ENCODE measurements at places on chromosomes 2 and 18. TPM values are rescaled to one million over a fixed set of nuclear protein-coding genes. Genes with fewer than 3 reads are reported as not detected.

Gene FEV
- not detected for total RNA-seq

- H3K36me3 ChIP-seq = no peaks in the 10 kb centered on the region
- no peaks in the 10 kb centered on the region for H3K4me1 ChIP-seq
- no peak for DNase-seq
- H3K4me3 ChIP-seq = no peak overlapping the region
Measured at GRCh38 chr2:177279847-177280246, 15.3 kb upstream of the NFE2L2 start.

DNA sequence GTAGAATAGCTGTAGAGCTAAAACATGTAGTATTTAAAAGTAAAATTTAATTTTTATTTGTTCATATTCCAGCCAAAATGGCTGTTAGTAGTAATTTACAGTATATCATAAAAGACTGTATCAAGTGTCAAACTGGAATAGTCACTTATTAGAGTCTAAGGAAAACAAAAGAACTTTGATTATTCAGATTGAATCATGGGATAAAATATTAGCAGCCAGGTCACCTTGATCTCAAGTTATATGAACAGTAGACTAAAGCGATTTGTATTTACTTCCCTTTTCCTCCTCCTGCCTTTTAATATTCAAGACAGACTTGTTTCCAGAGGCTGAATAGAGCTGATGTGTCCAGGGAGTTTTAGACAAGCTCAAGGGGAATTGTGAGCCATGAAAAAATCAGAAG lies 54.4 kb downstream of the PMAIP1 start:
- H3K27me3 ChIP-seq = no peaks in the 10 kb centered on the region
- no peaks in the 10 kb centered on the region for H3K36me3 ChIP-seq
- no peak for DNase-seq

Gene TUBA3D
- total RNA-seq = not detected

GRCh38 chr2:205734436-205735037 lies 52.2 kb downstream of the NRP2 start:
- no peaks in the 10 kb centered on the region for H3K4me1 ChIP-seq
- no peak overlapping the region for H3K4me3 ChIP-seq
- H3K27ac ChIP-seq = no peak overlapping the region

- no peaks in the 10 kb centered on the region for H3K27me3 ChIP-seq
- no peak for DNase-seq
- no peaks in the 10 kb centered on the region for H3K36me3 ChIP-seq
- no peak overlapping the region for H3K27ac ChIP-seq
Measured at GRCh38 chr2:176844461-176844860, 368.1 kb upstream of the HNRNPA3 start.

Gene IL1R1
- total RNA-seq = 0.30 TPM

GRCh38 chr18:58310517-58310916 lies 266.5 kb downstream of the NEDD4L start:
- H3K4me1 ChIP-seq = peaks cover 48% of the 10 kb centered on the region
- peak overlapping the region; percentile 24 for H3K4me3 ChIP-seq
- H3K36me3 ChIP-seq = no peaks in the 10 kb centered on the region
- no peak for DNase-seq
- no peaks in the 10 kb centered on the region for H3K27me3 ChIP-seq
- H3K27ac ChIP-seq = peak overlapping the region; percentile 53

- no peak for DNase-seq
- H3K27me3 ChIP-seq = no peaks in the 10 kb centered on the region
Measured at GRCh38 chr2:168461178-168461941, 5.3 kb downstream of the CERS6 start.

Gene FOXI3
- total RNA-seq = not detected

- no peak for DNase-seq
- H3K36me3 ChIP-seq = no peaks in the 10 kb centered on the region
Measured at GRCh38 chr2:174877751-174878150, 113.5 kb upstream of the CHRNA1 start.

GRCh38 chr2:148240838-148241237 lies 219.9 kb downstream of the MBD5 start:
- H3K4me1 ChIP-seq = no peaks in the 10 kb centered on the region
- H3K27ac ChIP-seq = no peak overlapping the region
- DNase-seq = no peak
- H3K4me3 ChIP-seq = no peak overlapping the region
- no peaks in the 10 kb centered on the region for H3K27me3 ChIP-seq

Gene MIB1
- 21.3 TPM for total RNA-seq

DNA sequence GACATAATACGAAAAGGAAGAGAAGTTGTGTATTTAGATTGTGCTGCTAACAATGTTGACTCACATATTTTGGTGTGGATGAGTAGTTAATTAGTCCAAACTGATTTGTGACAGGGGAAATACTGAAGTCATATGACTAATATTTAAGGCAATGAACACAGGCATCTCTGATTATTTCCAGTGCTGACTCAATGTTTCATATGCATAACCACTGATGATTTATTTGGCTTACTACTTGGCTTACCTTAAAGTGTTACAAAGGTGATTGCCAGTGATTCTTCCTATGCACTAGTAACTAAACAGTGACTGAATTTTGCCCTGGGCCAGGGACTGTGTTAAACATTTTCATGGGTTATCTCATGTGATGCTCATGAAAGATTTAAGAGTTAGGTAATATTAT lies 722.6 kb downstream of the METTL4 start:
- no peaks in the 10 kb centered on the region for H3K36me3 ChIP-seq
- no peaks in the 10 kb centered on the region for H3K27me3 ChIP-seq
- H3K27ac ChIP-seq = no peak overlapping the region
- H3K4me3 ChIP-seq = no peak overlapping the region
- no peak for DNase-seq
- no peaks in the 10 kb centered on the region for H3K4me1 ChIP-seq

DNA sequence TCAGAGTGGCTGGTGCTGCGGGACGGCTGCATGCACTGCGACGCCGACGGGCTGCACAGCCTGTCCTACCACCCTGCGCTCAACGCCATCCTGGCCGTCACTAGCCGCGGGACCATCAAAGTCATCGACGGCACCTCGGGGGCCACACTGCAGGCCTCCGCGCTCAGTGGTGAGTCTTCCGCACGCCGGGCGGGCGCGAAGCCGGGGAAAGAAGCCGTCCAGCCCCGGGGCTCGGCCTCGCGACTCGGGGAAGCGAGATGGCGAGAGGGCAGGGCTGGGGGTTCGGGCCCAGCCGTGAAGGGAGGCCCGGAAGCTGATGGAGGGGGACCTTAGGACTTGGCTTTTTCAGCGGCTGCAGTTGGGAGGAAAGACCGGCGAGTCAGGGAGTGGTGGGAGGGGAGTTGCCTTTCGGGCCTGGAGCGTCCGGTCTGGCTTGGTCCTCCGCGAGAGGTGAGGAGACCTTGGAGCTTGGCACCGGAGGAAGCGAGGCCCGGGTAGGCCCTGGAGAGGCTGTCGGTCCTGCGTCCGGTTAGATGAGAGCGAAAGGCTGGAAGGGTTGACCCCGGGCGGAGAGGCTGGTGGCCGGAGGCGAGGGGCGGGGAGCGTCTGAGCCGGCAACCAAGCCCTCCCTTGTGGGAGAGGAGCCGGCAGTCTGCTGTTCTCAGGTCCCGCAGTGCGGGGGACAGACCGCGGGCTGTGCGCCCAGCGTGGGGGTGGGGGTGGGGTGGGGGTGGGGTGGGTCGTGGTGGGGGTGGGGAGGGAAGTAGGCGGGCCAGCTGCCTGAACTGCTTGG lies 691 bp downstream of the BIRC6 start:
- H3K4me3 ChIP-seq = peak overlapping the region; percentile 77
- DNase-seq = no peak
- peaks cover 21% of the 10 kb centered on the region for H3K4me1 ChIP-seq
- H3K27me3 ChIP-seq = no peaks in the 10 kb centered on the region
- H3K27ac ChIP-seq = peak overlapping the region; percentile 92

- H3K4me1 ChIP-seq = no peaks in the 10 kb centered on the region
- H3K4me3 ChIP-seq = no peak overlapping the region
- no peak overlapping the region for H3K27ac ChIP-seq
- DNase-seq = no peak
Measured at GRCh38 chr2:177501186-177501585, 108.6 kb downstream of the AGPS start.

Gene ACADL
- not detected for total RNA-seq

Gene PSTPIP2
- 15.7 TPM for total RNA-seq

Gene C1QL2
- total RNA-seq = not detected

GRCh38 chr2:65228263-65228750 lies 676 bp downstream of the ACTR2 start:
- peak; percentile 67 for DNase-seq
- peak overlapping the region; percentile 99 for H3K4me3 ChIP-seq
- peak overlapping the region; percentile 97 for H3K27ac ChIP-seq
- H3K4me1 ChIP-seq = peaks cover 25% of the 10 kb centered on the region
- H3K36me3 ChIP-seq = peaks cover 8% of the 10 kb centered on the region
- H3K27me3 ChIP-seq = no peaks in the 10 kb centered on the region
